ENCODE measurements at places on chromosomes 1 and 21.

DNA sequence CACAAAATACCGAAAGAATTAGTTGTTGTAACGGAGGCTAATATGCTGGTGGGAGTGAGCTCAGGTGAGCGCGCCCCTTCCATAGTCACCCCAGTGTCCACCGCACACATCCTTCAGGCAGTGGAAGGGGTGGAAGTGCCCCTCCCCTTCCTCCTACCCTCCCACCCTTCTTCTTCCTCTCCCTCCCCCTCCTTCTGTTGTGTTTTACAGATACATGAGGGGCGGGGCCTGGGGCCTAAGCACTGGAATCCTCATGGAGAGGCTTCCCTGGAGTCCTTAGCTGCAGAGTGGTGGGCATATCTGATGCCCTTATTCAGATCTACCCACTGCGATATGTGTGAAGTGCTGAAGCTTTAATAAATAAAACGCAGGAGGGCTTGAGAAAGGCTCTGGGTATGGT lies 10.3 kb upstream of the ADARB1 start:
- DNase-seq, result no peak

GRCh38 chr1:64478594-64479470 lies 8.9 kb downstream of the CACHD1 start:
- DNase-seq, result no peak

DNA sequence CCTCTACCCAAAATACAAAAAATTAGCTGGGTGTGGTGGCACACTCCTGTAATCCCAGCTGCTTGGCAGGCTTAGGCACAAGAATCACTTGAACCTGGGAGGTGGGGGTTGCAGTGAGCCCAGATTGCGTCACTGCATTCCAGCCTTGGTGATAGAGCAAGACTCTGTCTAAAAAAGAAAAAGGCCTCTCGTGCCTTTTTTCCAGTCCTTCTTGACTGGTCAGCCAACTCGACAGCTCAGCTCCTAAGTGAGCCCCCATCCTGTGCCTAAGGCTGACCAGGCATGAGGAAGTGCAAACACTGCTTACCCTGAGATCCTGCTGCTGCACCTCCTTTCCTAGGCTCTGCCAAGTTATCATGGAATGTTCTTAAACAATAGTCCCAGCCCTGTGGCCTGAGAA lies 10.1 kb upstream of the PROK1 start:
- DNase-seq, result no peak

GRCh38 chr1:27570784-27571183 lies 33.2 kb downstream of the AHDC1 start:
- no peak for DNase-seq

DNA sequence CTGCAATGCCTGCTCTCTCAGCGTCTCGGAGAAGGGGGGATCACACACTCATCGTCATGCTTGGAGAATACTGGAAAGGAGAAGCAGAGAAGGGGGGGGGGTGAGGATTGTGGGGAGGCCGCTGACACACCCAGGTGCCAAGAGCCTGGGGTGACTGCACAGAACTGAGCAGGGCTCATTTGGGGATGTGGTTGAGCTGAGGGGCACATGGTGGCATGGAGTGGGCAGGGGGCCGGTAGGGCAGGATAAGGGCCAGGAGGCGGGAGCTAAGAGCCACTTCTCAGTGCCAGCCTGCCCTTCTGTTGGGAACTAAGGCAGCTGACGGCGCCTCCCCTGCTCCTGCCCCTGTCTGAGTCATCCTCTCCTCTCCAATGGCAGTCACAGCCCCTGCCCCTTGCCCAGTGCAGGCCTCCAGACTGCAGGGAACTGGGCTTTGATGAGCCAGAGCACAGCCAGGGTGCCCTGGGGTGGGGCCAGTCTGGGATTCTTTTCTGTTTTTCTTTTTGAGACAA lies 27.2 kb downstream of the MRPL37 start:
- no peak for DNase-seq

Data from left hindlimb (tissue), 1 donor.